HEK293T (cell line): ENCODE measurements at places on chromosomes 5 and 9.

DNA sequence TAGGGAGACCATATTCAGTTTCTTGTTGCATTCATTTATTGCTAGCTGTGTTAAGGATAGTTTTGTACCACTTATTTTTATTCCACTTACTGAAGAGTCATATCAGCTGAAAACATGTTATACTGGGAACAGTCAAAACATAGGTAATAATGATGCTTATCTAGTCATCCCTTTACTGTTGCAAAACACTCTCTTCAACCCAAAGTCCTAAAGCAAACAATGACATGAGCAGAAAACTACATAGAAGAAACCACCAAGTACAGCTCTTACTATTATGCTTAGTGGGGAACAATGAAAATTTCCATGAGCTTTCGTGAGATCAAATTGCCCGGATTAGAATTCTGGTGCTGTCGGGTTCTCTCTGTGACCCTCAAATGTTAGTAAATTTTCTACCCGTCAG is 681.4 kb downstream of the NR2F1-AS1 start:
- no peak for DNase-seq

- DNase-seq, result no peak
Observed at GRCh38 chr9:133275105-133276000, at the start of gene ABO. TSS of gene ABO (minus strand) at chr9:133275201.

DNA sequence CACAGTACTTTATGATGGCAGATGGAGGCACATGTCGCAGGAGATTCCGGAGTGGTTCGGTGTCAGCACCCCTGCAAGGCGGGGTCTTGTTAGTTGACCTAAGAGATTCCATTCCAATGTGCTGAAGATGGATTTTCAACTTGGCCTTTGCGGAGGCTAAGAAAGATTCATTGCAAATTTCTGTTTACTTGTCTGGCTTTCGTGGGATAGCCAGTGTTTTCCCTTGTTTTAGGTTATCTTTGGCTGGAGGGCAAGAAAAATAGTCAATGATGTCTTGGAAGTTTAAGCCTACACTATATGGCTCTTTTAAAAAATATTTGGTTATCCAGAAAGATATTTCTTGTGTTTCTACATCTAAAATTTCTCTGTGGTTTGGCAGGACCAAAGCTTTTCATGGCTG is 123.6 kb upstream of the PTCH1 start:
- no peak for DNase-seq

DNA sequence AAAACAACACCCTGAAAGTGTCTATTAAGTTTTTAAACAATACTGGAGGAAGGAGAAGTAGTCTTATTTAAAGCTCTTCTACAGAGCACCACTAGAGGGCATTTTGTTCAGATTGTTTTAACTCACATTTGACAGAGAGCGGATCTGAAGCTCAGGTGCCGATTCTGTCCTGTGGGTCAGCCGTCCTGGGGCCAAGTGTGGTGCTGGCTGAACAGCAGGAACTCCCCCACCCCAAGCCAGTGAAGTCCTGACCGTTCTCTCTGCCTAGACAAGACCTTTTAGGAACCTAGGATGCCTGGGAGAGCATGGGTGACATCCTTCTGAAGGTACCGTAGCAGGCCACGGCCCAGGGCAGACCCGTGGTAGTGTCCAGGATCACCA is 3.9 kb downstream of the EXOC3 start:
- DNase-seq, result peak; percentile 58

GRCh38 chr9:37399336-37399735 is 23.2 kb upstream of the GRHPR start:
- DNase-seq, result no peak

- no peak for DNase-seq
Observed at GRCh38 chr9:129199044-129199435, 21.0 kb upstream of the IER5L start.

DNA sequence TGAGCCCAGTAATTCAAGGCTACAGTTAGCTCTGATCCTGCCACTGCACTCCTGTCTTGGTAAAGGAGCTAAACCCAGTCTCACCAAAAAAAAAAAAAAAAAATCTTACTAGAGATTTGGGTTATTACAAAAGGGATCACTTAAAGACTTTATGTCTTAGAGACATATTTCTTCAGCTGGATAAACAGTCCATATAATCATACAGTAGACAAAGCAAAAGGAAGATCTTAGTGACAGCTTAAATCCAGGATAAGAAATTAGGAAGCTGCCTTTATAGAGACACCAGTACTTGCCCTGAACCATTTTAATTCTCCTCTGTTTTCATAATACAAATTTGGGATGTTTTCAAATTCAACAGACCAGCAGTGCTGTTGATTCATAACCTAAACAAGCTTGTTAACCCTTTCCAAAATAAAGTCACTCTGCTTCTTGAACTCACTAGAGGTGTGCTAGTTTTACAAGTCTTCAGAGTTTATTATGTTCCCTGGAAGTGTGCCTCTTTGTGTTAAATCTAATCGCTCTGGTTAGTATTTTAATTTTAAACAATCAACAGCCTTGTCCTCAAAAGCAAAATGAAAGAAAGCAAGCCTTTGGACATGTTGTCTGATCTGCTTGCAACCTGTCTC is 255.5 kb downstream of the ARRDC3 start:
- no peak for DNase-seq

- DNase-seq, result no peak
Observed at GRCh38 chr5:102778478-102778877, 23.4 kb downstream of the PAM start.

- DNase-seq, result no peak
Observed at GRCh38 chr9:95317893-95318211, 343 bp upstream of the FANCC start.

DNA sequence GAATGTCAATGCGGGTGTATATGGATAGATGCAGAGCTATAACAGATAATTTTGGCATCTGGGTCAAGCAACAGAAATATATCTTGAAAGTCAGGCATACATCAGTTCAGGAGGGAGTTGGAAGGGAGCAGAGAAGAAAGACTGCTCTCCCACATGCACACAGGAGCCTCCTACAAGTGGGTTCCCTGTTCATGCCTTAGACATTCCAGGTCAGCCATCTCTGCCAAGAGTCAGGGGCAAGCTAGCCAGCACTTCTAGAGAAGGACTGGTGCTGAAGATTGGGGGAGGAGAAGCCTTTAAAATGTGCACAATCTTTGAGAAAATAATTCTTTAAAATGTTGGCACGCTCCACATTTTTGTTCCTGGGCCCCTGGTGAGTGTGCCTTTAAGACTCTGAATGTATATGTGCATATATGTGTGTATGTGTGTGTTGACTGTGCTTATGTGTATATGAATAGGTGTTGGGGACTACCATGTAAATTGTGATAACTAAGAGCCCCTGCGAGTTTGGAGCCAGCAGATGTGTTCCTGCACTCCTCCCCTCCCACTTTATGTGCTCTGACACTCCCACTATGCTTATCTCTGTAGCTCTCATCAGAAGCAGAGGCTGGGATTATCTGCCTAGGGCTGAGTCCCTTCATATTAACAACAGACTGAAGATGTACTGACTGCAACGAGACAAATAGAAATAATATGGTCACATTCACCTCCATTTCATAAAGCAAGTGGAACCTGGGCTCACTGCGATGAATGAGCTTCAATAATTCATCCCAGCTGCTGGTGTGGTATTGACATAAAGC is 21.5 kb upstream of the DELE1 start:
- DNase-seq, result no peak

DNA sequence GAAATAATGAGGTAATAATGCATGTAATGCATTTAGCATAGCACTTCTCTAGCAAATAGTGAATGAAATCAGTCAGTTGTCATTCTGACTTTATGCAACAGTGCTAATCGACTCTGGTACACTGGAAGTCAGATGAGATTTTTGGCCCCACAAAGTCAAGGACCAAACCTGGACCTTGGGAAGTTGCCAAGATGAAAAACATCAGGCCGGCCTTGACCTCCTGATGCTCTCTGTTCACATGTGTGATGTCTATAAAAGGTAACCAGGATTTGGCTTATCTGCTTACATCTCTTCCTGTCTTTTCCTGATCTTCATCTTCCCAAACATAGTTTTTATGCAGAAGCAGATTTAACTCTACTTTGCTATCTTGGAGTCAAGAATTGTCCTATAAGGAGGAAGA is 39.5 kb downstream of the SLC22A5 start:
- DNase-seq, result no peak

GRCh38 chr9:72772661-72773060 is 180.2 kb downstream of the ALDH1A1 start:
- DNase-seq, result no peak

DNA sequence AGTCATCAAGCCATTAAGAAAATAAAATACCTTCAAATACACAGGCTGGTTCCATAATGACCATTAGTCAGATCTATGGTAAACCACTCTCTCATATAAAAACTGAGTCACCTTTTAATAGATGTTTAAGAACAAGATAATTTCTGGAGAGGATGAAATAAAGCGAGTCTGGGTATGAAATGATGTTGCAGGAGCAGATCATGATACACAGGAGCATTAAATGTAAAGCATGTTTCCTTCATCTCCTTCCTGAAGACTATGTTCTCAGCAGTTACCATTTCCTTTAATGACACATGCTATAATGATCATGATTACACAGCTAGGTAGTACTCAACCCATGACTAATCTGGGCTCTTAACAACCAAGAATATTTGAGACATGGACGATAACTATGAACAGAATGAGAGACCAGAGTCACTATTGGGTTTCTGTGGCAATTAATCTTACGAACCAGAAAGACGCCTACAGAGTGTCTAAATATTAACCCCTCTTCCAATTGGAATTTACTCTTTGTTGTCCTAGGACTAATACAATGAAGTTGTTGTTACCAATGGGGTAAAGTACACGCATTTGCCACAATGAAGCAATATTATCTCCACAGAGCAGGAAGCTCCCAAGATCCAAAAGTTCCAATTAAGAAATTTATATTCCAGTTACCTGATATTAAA is 105.6 kb downstream of the NR6A1 start:
- no peak for DNase-seq

DNA sequence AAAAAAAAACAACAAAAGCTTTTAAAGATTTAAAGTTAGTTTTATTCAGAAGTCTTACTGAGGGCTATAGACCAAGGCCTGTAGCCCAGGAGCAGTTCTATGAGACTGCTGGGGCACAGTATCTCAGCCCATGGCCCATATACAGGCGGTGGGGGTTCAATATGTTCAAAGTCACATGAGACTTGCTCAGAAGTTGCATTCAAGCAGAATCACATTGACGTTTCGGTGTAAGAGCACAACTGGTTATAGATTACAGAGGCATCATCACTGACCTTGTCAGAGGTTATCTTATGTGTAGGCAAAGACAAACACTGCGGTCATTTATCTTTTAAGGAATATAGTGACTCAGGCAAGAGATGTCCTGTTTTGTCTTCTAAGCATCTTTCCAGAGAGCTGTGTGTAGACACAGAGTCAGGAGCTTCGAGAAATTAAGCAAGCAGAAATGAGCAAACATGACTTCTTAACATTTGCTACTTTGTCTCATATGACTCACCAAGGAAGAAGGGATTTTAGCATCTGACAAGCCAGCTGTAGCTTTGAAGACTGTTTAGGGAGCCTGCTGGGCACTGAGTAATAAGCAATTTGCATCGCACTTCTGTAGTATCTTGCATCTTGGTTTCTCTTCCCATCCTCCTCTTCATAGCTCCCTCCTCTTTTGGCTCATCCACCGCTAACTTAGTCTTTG is 12.9 kb upstream of the F2RL1 start:
- DNase-seq, result no peak

DNA sequence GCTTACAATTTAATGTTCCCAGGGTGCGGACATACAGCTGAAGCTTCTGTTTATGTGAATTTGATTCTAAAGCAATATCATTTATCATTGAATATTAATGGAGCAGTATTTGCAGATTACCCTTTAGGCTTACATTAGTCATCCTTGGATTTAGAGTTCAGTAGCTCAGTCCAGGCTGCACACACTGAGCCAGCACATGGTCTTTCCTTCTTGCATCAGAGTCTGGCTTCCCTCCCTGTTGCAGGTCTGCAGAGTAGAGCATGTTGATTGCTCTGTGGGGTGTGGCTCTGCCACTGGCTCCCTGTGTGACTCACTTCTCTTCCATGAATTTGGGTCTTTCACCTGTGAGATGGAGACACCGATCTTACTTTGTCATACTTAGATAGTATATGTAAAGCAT is 36.8 kb downstream of the NSG2 start:
- DNase-seq, result no peak

DNA sequence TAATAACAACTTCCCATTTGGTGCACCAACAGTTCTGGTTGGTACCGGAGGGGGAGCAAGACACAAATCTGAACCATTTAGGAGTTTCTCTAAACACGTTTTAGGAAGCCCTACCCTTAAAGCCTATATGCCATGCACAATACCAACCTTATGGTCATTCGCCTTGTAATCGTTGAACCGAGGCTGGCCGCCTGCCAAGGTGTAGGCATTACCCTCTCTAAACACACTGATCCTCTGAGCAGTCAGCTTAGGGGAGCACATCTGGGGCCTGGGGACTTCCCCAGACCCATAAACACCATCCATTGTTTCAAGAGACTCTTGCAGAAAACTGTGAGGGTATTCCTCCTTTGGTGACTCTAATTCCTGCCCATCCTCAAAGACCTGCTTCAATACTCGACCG is 328 bp downstream of the GRXCR2 start:
- no peak for DNase-seq

GRCh38 chr5:80348171-80348570 is 28.4 kb downstream of the SPZ1 start:
- no peak for DNase-seq

DNA sequence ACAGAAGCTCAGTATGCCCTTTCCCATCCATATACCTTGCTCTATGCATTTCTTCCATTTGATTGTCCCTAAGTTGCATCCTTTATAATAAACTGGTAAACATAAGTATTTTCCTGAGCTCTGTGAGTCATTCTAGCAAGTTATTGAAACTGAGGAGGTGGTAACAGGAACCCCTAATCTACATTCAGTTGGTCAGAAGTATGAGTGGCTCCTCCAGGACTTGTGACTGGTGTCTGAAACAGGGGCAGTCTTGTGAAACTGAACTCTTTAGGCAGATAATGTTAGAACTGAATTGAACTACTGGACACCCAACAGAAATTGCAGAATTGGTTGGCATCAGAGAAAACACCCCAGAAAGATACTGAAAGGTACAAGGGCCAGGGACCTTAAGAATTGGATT is 133.1 kb upstream of the POU5F2 start:
- no peak for DNase-seq

GRCh38 chr9:113973963-113974413 is 97.9 kb downstream of the ZNF618 start:
- DNase-seq, result no peak

- no peak for DNase-seq
Observed at GRCh38 chr9:5670079-5670478, 41.2 kb downstream of the RIC1 start.

DNA sequence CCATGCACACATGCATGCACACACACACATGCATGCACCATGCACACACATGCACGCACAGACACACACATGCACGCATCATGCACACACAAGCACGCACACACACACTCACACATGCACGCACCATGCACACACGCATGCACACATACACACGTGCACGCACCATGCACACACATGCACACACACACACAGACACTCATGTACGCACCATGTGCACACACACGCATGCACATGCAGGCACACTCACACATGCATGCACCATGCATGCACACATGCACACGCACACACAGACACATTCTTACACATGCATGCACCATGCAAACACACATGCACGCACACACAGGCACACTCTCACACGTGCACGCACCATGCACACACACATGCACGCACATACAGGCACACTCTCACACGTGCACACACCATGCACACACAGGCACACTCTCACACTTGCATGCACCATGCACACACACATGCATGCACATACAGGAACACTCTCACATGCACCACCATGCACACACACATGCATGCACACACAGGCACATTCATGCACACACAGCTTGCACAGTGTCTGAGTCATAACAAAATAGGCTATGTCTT is 117.5 kb downstream of the TENT4A start:
- DNase-seq, result no peak

GRCh38 chr9:88085476-88085875 is 52.8 kb downstream of the SPATA31C2 start:
- no peak for DNase-seq
